ENCODE measurements at places on chromosomes 6 and 20.
A peak's percentile ranks its signal among the peaks of the same experiment; 100 is the strongest.

DNA sequence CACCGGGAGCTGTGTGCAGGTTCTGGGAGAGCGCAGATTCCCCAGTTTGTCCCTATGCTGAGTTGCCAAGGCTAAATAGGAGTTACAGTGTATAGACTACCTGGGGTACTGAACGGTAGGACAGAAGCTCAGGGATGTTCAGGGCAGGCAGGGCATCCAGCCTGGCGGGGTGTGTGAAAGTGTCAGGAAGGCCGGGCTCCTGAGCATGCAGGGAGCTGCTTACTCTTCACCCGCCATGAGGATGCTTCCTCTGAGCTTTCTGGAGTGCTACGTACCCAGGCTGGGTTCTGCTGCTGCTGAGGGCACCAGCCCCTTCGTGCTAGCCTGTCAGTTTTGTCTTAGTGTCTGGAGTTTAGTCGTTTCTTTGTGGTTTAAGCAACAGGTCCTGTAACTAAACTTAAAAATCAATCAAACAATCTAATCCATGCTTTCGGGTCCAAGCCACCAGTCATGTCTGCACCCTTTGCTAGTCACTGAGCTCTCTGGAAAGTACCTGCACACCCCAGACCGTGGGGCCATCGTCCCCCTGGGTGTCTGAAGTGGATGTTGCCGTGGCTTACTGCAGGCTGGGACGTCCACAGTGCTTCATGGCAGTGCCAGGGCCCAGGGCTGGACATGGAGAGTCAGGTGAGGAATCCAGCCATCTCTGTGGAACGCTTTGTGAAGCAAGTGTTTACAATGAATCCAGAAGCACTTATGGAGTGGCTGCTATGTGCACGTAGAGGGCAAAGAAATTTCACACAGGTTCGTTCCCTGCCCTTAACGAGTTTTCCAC lies 220.3 kb upstream of the SNX9 start:
- no peak for DNase-seq

DNA sequence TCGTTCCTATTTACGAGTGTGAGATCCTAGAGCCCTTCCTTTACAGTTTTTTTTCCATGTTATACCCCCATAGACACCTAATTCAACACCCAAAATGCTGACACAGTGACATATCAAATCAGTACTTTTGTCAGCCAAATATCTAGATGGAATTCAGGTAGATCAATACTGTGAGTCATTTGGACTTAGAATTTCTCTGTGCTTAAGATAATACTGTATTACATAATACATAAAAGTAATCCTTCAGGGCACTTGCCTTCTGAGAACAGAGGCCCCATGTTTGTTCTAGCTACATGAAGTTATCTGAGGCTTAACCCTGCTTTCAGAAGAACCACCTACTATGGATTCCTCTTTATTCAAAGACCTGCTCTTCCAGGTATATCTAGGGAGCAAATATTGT lies 623.1 kb downstream of the PHF3 start:
- no peak for DNase-seq

DNA sequence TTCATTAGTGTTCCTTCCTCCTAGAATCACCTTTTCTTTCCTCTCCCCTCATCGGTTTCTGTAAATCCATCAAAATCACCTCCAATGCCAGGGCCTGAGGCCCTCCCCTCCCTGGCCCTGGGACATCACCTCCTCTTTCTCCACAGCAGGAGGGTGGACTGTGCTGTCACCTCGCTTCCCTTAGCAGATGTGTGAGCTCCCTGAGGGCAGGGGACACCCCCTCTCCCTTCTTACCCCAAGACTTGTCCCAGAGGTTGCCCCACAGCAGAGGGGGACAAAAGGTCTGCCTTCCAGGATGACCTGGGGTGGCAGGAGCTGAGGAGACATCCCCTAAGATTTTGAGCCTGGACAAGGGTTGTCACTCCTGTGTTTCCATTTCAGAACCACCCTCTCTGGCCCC lies 5.9 kb downstream of the ULBP1 start:
- no peak for DNase-seq

- no peak for DNase-seq
Measured at GRCh38 chr6:92667843-92668242, 751.5 kb downstream of the EPHA7 start.

DNA sequence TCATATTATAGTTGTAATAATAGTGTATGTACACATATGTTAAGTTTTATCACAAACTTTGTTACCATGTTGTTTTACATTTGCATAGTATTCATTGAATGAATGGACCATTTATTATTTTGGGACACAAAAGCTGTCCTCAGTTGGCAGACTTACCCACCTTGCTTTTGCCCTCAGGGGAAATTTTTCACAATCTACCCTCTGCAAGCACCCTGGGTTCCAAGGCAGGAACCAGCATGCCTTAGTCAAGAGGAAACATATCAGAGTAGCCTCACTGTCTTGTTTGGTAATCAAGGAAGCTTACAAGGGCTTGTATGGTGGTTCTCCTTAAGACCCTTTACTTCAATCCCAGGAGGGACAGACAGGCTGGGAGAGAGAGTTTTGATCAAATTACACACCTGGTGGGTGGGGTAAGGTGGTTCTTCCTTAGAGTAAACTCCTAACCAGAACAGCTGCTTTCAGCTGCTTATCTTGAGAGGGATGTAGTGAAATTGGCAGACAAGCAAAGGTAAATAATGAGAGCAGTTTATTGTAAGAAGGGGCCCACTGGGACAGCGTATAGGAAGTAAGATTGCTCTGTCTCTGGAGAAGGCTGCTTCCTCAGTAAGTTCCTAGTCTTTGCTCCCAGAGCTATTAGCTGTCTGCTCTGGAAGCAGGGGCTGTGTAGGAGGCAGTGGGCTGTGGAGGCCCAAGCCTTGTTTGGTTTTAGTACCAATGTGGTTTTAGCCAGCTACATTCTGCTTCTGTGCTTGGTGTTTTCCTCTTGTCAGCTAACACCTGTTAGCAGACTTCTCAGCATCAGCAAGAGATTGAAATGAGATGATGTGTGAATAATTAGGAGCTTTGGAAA lies 31.1 kb downstream of the BRPF3 start:
- DNase-seq = peak; percentile 43

DNA sequence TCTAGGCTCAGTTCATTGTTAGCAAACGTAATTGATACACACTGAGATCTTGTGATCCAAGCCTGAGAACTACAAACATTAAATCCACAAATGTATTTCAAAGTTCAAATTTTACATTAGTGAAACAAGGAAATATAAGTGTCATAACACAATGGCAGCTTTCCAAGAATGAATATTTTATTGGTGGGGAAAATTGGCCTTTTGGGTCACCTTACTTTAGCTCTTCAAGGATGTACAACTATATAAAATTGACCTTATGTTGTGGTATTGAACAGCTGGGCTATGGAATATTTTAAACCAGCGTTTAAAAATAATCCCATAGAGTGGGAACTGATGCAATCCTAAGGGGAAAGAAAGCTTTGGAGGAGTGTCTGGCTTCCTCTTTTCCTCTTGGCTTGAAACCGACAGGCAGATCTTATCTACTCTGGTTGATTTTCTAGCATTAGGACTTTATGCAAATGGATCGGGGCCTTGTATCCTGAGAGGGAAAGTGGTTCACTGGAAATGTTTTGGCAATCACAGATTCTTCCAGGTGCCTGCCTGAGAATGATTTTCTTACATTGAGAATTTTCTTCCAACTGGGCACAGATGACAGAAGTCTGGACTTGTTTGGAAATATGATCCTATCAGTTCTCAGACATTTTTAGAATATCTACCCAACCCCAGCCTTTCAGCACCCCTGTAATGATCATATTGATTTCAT lies 184.8 kb upstream of the ECI2 start:
- no peak for DNase-seq

DNA sequence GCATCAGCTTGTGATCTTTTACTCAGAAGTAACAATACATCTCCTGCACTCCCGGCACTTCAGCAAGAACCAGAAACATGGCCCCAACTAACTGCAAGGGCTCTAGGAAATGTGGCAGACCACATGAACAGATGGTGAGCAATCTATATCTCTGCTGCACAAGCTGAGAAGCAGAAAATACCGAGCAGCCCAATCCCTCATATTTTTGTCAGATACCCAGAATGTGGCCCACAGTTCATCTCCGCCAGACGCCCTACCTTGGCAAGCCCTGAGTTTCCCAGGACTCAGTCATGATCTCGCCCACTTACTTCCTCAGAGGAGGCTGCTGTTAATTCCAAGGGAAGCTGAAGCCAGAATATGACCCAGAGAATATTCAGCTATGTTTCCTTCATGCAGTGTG lies 63.1 kb upstream of the PHACTR1 start:
- DNase-seq = no peak

DNA sequence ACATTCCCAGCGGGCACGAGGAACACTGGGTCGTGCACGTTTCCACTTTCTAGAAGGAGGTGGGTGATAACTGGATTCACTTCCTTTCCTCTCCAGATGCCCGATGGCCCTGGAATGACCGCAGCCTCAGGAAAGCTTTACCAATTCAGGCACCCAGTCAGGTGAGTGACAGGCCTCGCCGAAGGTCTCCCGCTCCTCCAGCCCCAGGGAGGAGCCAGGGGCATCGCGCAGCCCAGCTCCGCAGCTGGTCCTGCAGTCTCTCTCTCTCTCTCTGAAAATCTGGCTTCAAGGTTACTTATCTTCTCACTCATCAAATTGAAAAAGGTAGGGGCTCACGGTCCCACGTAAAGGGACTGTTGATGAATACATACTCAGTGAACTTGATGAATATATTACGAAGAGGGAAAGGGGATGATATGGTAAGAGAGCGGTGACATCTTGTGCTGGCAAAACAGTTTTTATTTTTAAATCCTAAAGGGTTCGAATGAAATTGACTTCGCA lies 891 bp downstream of the RIPPLY2 start:
- no peak for DNase-seq

- no peak for DNase-seq
Measured at GRCh38 chr6:142906945-142907470, 38.0 kb downstream of the HIVEP2 start.

GRCh38 chr6:20207088-20207418 lies 5.2 kb downstream of the MBOAT1 start:
- DNase-seq = no peak

GRCh38 chr6:137589067-137589848 lies 95.1 kb upstream of the OLIG3 start:
- no peak for DNase-seq

DNA sequence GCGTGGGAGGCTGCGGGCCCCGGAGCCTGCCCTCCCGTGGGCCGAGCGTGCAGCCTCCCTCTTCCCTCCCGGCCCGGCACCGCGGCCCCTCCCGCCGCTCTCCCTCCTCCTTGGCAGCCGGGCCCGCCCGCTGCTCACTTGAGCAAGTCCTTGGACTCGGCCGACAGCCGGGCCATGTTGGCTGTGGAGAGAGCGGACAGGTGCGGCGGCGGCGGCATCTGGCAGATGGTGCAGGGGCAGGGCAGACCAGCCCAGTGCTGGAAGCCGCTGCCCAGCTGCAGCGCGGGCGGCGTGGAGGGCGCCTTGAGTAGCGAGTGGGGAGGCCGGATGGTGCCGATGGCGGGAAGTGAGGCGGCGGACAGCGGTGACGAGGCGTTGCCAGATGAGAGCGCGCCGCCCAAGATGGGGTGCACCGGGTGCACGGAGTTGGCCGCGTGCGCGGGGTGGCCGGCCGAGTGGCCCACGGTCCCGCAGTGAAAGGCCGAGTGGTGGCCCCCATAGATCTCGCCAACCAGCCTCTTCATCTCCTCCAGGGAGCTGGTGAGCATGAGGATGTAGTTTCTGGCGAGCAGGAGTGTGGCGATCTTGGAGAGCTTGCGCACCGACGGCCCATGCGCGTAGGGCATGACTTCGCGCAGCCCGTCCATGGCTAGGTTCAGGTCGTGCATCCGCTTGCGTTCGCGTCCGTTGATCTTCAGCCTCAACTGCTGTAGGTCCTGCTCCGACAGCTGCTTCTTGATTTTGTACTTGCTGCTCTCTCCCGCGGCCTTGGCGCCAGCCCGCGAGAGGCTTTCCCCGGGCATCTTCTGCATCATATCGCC lies 766 bp downstream of the OLIG3 start:
- no peak for DNase-seq

DNA sequence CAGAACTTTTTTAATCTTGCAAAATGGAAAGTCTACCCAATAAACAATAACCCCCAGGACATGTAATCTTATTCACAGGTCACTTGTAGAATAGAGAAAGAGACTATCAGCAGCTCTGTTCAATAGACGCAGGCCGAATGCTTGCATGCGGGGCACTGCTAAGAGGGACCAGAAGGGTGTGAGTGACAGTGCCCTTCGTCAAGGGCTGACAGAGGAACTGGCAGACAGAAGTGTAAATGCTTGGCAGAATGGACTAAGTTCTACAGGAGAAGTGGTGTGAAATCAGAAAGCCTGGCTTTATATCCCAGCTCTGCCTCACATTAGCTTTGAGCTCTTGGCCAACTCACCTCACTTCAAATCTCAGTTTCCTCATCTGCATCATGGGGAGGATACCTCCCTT lies 21.0 kb downstream of the DDO start:
- DNase-seq = no peak

DNA sequence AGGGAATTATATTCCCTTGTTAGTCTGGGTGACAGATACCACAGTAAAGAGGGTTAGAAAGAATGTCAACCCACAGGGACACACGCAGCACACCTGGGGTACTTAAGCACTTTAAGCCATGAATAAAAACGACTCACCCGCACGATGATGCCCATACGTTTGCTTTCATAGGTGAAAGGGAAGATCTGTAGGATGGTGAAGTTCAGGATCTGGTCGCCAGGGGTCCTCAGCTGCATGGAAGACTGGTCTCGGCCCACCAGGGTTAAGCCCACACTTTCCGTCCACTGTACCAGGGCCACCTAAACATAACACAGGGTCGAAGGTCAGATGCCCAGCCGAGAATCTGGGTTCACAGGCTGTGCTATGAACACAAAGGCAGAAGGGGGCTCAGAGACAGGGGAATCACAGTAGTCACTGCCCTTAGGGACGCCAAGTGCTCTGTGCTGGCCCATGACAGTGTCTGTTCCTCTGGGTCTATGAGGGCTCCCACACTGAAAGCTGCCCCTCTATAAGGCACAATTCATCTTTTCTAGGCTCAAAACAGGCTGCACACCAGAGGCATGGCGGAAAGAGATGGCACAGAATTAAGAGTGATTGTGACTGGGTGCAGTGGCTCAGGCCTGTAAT lies 96.8 kb upstream of the NFATC2 start:
- no peak for DNase-seq

- DNase-seq = no peak
Measured at GRCh38 chr6:74598462-74599393, 607.1 kb downstream of the COL12A1 start.
